ENCODE measurements at places on chromosomes 2 and 18.

DNA sequence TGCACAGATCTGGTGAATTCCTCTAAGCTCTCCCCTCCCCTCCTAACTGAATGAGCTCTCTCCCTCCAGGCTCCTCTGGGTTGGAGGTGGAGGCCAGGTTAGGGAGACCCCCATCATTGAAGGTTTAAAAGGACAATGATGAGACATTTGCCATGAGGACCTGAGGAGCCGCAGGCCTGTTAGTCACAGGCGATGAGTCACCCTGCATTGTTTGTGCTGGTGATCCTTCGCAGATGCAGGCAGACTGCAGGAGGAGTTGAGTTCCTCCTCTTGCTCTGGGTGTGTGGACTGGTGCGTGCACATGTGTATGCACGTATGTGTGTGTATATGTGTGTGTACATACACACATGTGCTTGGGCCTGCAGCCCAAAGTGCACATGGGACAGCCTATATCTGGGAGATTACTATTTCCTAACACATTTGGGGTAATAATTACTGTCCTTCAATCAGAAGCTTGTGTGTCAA, 42.0 kb downstream of the MCFD2 start:
- peak; percentile 22 for DNase-seq

DNA sequence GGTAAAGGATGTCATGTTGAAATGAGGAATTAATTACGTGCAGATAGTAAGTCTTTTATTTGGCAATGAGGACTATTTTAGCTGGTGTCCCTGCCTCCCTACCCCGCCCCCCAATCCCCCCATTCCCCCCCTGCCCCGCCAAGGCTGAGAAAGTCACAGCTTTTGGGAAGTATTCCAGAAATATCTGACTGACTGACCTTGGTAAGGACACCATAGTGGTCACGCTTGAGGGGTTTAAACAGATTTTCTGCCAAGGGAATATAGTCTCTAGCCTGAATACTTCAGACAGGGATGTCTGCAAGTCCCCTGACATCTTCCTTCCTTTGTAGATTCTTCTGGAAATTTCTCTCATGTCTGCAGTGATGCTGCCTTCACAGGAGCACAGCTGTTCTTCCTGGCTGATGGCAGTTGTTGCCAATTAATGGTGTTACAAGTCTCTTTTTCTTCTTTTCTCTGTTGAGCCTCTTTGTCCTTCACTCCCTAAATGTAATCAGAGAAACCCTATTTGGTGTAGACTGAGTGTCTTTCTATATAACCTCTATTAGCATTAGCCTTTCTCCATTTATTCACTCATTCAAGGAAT, 53.7 kb upstream of the MGAT5 start:
- no peak for DNase-seq

DNA sequence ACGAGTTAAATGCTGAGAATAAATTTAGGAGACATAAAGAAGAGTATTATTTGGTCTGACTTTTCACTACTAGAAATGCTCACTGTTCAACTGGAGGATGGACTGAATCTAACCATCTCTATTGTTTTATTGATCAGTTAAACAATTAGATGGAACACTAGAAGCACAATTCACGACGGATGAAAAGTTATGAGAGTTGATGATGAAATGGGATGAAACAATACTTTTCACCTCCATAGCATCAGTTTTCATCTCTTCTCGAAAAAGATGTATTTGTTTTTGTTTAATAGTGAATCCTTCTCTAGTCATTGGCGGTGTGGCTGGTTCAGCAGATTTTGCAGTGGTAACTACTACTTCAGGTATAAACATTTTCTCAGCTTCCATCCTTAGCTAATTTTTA, 19.3 kb downstream of the TTN start:
- DNase-seq: no peak

GRCh38 chr18:5515011-5515784, 28.6 kb downstream of the EPB41L3 start:
- no peak for DNase-seq

DNA sequence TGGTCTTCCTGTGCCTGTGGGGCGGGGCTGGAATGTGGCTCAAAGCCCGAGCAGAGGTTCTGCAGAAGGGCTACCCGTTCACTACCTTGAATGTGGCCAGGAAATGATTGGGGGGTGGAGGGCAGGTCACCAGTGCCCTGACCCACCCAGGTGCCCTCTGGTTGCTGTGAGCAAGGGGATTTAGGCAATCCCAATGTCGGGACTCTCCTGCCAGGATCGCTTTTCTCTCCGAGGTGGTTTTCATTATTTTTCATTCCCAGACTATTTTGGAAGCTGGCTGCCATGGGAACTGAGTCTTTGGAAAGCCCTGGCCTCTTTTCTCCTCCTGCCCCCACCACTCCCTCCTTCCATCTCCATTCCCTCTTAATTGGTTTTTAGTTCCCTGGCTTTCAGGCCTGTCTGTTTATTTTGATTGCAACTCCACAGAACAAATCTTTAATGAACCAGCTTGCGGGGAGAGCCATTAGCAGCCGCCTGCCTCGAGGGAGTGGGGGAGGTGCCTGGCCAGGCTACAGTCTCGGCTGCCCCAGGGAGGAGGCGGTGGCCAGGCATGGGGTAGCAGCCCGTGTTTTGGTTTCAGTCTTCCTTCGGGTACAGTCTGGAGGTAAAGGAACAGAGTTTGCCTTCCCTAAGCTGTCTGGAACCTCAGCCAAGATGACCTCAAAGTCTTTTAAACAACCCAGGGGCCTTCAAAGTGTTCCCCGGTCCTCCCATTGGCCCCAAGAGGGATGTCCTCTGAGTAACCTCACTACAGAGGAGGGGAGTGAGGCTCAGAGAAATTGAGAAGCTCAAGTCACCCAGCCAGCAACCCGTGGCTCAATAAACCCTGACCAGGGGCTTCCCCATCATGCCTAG, 114.4 kb upstream of the HAAO start:
- no peak for DNase-seq

Measured in stimulated activated CD4-positive, alpha-beta T cell treated with anti-CD3 and anti-CD28 coated beads, Interleukin-2, amount 100 ng/mL, for 4 hours (primary cell).